Activated CD4-positive, alpha-beta T cell treated with anti-CD3 and anti-CD28 coated beads for 4 hours (primary cell): ENCODE measurements at places on chromosomes 4 and X.
A peak's percentile ranks its signal among the peaks of the same experiment; 100 is the strongest.

GRCh38 chr4:22434895-22435294 lies 81.0 kb downstream of the ADGRA3 start:
- DNase-seq: no peak

- DNase-seq: no peak
These were observed 475.9 kb upstream of the GALNT7 start for GRCh38 chr4:172692701-172693100.

DNA sequence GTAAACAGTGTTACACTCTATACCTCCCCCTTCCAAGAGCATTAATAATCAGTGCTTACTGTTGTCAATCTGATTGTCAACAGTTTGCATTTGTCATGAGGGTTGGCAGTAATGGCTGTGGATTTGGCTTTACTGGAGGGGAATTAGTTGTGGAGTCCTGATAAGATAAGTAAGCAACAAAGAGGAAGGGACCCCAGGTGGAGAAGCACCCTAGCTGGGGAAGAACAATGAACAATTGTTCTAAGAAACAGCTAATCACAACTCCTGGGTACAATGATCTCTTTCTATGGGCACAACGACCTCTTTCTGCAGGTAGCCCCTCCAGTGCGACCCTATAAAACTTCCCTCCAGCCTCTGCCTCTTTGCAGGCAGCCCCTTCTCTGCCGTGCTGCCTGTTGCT lies 53.2 kb upstream of the CDKN2AIP start:
- DNase-seq: no peak

- DNase-seq: no peak
These were observed 91.7 kb downstream of the BLTP1 start for GRCh38 chr4:122243785-122244184.

GRCh38 chrX:66015152-66015831 lies 24.6 kb downstream of the VSIG4 start:
- no peak for DNase-seq

DNA sequence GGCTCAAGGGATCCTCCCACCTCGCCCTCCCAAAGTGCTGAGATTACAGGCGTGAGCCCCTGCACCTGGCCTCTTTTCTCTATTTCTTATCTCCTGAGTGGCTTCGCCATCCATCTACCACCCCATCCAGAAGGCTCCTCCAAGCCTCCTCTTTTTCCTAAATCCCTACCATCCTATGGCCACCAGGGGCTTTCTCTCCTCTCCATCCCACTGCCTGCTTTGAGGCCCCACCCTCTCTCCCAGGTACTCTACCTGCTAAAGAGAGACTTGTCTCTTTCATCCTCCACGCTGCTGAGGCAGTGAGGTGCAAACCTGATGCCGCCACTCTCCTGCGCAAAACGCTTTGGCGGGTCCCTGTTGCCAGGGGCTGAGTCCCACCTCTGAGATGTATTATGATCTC lies 7.0 kb downstream of the RS1 start:
- no peak for DNase-seq

- peak; percentile 3 for DNase-seq
These were observed 30.6 kb upstream of the IL9R start for GRCh38 chrX:155966876-155967275.

- no peak for DNase-seq
These were observed 198.6 kb downstream of the LRBA start for GRCh38 chr4:150816491-150816890.

GRCh38 chr4:931194-931959 lies 739 bp downstream of the GAK start:
- no peak for DNase-seq

DNA sequence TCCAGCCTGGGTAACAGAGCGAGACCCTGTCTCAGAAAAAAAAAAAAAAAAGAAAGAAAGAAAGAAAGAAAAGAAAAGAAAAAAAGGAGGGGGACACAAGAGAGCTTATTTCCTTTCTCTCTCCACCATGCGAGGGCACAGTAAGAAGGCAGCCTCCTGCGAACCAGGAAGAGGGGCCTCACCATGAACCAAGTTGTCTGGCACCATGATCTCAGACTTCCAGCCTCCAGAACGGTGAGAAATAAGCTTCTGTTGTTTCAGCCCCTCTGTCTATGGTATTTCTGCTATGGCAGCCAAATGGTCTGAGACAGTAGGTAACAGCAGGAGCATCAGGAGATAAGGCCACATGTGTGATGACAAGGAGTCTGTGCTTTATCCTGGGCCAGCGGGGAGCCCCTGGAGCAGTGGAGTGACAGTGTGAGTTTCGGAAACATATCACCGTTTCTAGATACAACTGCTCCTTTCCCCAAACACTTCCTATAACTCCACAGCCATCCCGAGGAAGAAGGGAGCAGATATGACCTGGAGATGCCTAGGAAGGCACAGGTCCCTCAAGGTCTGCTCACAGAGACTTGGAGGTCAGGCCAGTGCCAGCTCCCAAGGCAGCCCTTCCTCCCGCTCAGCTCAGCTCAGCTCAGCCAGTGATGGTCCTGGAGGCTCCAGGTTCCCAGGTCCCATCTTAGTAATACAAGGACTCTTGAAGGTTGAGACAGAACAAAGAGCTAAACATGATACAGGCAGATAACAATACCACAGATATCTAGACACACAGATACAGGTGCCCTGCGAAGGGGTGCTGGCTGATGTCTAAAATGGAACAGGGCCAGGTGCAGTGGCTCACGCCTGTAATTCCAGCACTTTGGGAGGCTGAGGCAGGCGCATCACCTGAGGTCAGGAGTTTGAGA lies 17.7 kb downstream of the JAKMIP1 start:
- DNase-seq: no peak

DNA sequence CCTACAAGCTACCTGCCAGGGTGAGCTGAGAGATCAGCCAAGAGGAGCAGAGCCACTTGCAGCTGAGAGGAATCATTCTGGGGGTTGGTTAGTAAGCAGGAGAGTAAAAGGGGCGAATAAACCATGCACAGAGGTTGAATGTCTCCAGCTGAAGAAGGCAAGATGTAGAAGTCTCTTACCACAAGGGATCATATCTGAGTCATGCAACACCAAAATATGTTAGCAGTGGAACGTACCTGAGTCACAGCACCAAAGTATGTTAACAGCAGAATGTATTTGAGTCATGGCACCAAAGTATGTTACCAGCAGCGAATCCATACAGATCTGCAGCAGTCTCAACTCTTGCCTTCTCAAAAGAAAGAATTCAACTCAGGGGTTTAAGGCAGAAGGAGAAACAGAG lies 29.9 kb downstream of the C4orf51 start:
- no peak for DNase-seq

DNA sequence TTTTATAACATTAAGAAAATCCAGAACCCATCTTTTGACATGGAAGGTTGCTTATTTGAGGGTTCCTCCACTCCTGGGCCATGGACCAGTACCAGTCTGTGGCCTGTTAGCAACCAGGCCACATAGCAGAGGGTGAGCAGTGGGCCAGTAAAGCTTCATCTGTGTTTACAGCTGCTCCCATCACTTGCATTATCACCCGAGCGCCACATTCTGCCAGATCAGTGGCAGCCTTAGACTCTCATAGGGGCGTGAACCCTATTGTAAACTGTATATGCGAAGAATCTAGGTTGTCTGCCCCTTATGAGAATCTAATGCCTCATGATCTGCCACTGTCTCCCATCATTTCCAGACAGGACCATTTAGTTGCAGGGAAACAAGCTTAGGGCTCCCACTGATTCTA lies 58.6 kb downstream of the NDST4 start:
- no peak for DNase-seq

DNA sequence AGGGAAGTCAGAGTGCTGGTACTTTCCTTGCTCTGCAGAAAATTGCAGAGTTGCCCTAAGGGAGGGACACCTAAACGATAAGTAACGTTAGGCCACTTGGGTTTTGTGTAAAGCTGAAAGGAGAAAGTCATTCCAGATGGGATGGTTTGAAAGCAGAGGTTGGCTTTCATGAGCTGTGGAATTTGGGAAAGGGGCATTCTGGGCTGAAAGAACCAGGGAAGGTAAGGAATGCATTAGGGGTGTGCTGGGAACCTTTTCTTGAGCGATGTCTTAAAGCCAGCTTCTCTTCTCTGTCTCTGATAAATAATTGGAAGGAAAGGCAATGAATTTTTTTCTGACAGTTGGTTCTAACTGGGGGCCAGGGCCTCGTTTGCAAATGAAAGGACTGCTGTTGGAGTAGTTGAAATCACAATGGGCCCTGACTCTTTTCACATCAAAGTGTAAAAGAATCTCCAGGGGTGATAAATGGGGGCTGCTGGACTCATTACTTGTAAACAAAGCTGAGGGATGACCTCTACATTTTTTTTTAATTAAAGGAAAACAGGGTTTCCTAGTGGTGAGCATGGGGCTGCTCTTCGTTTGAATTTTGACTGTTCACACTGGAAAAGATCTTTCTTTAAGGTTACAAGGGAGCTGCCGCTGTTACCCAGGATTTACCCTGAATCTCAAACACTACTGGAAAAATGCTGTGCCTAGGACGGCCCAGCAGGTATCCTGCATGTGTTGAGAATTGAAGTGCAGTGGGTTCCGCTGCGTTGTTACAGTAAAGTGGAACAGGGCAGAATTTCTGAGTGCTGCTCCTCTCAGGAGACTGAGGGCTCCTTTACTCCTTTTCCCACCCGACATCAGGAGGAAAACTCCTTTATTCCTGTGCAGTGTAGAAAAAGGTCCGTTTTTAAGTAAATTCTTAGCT lies 25.0 kb downstream of the AFF1 start:
- DNase-seq: no peak

- DNase-seq: peak; percentile 41
These were observed 35.4 kb downstream of the FABP2 start for GRCh38 chr4:119286377-119287002.

GRCh38 chr4:73432169-73433000 lies 3.6 kb upstream of the AFP start:
- no peak for DNase-seq

- no peak for DNase-seq
These were observed 61.3 kb downstream of the ENPP6 start for GRCh38 chr4:184156163-184156920.

DNA sequence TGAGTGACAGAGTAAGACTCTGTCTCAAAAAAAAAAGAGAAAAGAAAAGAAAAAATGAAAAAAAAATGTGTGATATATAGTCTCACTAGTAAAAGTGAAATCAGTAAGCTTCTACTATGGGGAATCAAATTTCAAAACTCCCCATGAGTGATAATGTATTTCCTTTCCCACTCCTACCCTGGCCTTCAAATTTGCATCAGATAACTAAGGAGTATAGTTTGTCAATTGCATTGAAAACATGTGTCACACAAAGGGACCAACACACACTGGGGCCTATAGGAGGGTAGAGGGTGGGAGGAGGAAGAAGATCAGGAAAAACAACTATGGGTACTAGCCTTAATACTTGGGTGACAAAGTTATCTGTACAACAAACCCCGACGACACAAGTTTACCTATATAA lies 118.4 kb downstream of the TSPAN7 start:
- DNase-seq: no peak

- no peak for DNase-seq
These were observed 98.3 kb downstream of the ITM2A start for GRCh38 chrX:79268788-79269187.

DNA sequence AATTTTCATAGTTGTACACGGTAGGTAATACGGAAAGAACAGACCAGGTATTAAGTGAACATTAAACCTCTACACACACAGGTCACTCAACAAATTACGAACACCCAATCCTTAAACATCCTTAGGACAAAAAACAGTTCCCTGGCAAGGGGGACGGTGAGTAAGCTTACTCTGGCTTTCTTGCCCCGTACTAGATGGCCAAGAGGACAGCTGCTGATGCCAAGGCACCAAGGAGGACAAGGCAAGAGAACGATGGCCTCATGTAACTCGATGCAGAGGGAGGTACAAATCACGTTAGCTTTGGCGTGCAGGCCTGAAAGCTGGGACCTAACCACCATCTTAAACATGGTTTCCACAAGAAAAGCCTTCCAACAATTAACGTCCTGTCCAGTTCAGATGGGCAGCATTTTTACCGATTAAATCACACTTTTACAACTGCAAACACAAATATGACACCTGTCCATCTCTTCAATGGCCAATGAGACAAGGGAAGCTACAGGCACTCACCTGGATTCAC lies 23.7 kb downstream of the FAT1 start:
- DNase-seq: no peak

DNA sequence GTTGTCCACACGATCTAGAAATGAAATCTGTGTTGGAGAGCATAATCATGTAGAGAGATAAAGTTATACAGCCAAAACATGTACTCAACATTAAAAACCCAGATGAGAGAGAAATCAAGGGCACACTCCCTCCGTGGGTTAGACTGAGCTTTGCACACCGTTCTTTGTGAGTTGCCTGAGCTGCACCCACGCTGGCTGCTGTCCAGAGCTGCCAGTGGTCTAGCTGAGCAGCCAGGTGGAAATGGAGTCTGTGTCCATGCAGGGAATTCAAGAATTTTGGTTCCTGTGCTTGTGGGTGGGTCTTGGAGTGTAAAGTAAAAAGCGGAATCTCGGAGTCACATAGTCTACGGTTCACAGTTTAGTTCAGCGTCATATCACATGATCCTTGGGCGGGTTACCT lies 84.6 kb downstream of the GPR143 start:
- no peak for DNase-seq

GRCh38 chr4:47451657-47452056 lies 11.8 kb downstream of the COMMD8 start:
- DNase-seq: no peak

DNA sequence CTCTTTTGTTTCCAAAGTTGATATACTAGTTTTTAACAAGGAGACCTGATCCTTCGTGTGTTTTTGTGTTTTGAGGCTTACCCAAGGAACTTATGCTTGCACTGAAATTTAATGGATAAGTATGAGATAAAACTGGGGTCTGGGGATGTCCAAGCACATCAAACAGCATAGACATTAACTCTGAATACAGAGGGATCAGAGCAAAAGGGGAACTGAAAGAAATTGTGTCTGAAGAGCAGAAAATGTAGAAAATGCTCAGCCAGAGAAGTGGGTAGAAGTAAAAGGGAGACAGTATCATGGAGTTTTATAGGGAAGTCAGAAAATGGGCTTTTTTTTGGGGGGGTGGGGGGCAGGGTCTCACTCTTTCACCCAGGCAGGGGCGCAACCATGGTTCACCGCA lies 695.4 kb downstream of the ARAP2 start:
- DNase-seq: no peak

- DNase-seq: no peak
These were observed 50.6 kb upstream of the ANKRD17 start for GRCh38 chr4:73309211-73309610.

DNA sequence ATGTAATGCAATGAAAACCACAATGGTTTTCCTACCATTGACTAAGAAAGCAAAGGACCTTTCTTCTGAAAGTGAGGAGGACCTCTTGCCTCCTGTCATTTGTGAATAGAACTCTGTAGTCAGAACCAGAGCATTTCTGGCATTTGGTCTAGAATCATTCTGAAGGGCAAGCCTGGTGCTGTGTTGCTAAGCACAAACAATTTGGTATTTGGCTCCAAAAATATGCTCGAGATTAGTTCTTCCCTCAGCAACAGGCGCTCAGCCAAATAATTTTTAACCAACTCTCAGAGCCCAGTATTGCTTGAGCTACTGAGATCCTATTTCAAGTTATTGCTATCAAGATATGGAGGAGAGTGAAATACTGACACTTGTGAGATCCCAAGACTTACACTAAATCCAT lies 71.0 kb downstream of the SNCA start:
- no peak for DNase-seq

DNA sequence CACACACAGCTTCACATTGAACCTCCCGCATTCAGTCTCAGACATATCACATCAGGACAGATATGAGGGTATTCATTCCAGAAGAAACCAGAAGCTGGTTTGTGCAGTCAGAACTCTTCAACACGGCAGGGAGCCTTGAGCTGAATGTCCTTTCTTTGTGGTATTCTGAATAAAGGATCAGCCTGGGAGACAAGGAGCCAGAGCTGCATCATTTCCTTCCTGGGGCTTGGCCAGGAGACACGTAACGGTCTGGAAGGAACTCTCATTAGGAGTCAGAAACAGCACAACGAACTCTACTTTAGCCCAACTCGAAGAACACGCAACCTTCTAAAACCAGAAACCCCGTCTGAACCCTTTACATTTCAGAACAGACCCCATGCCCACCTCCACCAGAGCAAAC lies 46.4 kb downstream of the KDR start:
- no peak for DNase-seq
